Pulmonary artery endothelial cell (primary cell): ENCODE measurements at places on chromosomes 4 and X. TPM values are rescaled to one million over a fixed set of nuclear protein-coding genes. Genes with fewer than 3 reads are reported as not detected.

HMGB3 gene
- total RNA-seq = 33.2 and 40.7 TPM in 2 replicates

- no peak for DNase-seq
Measured at GRCh38 chr4:118734491-118735205, 49.5 kb downstream of the METTL14 start.

DNA sequence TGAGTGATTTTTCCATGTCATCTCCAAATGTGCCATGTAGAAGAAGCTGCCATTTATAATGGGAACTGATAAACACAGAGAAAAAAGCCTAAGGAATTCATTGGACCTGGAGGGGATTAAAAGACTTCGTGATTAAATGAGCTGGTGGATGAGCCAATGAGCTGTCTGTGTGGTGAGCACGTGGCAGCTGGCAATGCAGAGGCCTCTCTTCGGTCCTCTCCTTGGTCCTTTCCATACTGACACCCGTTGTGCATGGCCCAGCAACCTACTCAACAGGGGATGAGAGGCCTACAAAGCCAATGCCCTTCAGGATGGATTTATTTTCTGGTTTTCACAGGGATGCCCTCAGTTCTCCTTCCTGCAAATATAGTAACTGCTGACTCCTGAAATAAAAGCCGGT lies 87.7 kb upstream of the STS start:
- no peak for DNase-seq

HSD17B13 gene
- total RNA-seq = 0.07 TPM in 1 of 2 replicates, not detected in the other

GRCh38 chr4:185113340-185113739 lies 29.7 kb upstream of the SLC25A4 start:
- DNase-seq = no peak

- peak; percentile 27 for DNase-seq
Measured at GRCh38 chr4:17447675-17448298, 64.1 kb downstream of the QDPR start.
